Motor neuron (in vitro differentiated cells): ENCODE measurements at places on chromosomes 12 and 14.

DNA sequence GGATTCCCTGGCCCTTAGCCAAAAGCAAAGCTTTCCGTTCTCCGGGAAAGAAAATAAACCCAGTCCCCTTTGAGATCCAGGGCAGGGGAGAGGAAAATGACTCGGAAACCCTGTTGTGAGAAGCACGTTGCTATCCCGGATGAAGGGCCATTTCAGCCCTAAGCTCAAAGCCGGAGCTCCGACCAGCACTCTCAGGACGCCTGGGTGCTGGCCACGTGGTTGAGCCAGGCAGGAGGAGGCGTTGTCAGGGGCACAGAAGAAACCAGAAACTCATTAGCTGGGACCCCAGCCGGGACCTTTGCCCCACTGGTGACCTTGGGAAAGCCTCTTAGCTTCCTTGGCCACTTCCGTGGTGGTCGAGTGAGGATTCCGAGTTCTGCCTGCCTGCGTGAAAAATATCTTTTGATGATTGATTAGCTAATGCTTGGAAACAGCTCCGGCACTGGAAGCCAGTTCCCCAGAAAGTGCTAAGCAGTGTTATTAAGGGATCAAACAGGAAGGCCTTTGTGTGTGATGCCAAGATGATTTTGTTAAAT, 57.6 kb upstream of the FZD10 start:
- ATAC-seq = no peak

DNA sequence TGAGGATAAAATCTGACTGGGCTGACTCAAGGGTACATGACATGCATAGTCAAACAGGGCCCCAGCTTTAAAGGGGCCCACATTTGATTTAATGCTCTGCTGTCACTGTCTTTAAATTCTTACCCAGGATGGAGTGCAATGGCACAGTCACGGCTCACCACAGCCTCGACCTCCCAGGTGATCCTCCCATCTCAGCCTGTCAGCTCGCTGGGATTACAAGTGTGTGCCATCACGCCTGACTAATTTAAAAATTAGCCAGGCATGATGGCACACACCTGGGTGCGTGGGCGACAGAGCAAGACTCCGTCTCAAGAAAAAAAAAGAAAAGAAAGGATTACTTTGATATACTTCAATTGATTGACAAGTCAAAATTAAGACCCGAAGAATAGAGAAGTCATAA, 9.2 kb upstream of the PLBD1 start:
- ATAC-seq = no peak

- ATAC-seq = no peak
Observed at GRCh38 chr14:79781882-79782281, 429.4 kb downstream of the DIO2 start.

- no peak for ATAC-seq
Observed at GRCh38 chr12:39165338-39165737, 259.9 kb upstream of the CPNE8 start.

GRCh38 chr14:64708148-64709004, 4.2 kb downstream of the PLEKHG3 start:
- no peak for ATAC-seq

- no peak for ATAC-seq
Observed at GRCh38 chr12:122473543-122474323, 27.0 kb downstream of the ZCCHC8 start.

DNA sequence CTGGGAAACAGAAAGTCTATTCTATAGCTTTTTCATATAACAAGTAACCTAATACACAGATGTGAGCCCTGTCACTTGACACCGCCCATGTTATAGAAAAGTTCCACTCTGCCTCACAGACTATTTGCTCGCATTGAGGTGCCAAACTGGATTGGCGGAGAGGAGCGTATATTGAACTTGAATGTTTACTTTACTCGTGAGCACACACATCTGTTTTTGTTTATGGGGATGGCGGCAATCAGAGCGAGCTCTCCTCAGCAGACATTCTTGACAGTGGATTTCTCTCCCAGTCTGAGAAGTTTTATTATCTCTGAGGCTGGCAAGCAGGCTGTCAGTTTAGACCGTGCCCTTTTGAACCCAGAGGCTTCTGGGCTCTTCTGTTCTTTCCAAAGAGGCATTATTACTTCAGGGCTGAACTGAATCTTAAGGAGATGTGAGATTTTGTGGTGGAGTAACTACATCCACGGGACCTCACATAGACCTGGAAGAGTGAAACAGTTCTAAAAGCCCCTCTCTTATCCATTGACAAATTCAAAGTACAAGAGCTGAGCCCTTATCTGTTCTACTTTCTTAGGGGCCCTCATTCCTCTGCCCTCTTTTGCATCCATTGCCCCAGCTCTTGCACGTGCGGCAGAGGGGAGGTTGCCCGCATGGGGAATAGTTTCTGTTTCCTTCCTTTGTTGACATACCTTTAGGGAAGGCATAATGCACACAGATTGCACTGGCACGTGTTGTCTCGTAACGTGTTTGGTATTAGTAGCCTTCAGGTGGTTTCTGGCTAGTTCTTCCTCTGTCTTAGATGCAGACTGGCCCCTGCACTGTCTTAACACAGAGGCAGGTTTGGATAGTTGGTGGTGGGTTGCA, 68.2 kb downstream of the DRAM1 start:
- no peak for ATAC-seq

- ATAC-seq = no peak
Observed at GRCh38 chr14:74292061-74292460, 10.7 kb downstream of the ABCD4 start.

DNA sequence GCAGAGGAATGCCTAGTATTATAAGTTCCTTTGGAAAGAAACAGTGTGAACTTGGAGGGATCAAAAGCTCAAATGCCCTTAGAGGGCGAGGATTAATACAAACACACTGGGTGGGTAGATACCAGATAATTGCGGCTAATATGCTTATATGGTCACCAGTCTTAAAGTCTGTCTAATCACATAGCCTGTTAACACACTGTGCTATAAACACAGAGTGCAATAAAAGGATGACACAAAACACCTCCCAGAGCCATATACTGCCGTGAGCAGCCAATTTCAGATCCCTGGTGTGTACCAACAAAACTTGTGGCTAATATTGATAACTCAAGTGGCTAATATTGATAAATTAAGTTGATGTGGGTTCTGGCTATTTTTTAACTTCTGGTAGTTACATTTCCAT, 1.7 kb upstream of the IL26 start:
- ATAC-seq = no peak

DNA sequence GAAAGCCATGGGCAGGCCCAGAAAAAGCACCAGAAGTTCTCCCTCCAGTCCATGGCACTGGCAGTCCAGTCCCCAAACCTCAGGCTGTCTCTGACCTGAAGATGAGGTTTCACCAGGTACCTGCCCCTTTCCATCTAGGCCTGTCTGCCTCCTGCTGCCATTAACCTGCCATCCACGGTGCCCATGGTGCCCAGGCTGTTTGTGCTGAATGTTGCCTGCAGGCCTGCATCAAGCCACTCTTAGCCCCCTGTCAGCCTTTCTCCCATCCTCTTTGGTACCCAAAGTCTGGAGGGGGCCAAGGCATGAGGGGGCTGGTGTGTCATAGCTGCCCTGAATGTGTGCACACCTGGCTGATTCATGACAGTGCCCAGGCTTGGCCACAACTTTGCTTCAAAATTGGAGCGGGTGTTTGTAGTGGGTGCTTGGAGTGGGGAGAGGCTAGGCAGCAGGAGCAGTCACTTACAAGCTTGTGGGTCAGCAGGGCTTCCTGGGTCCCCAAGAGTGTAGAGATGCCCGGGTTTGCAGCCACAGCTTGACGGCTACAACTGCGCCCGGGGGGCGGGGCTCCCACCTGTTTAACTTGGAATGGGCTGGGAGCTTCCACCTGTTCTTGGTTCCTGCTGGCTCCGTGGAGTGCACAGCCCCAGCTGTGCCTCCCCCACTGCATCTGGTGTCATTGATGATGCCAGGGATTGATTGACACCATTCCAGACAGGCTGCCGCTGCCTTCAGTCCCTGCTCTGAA, 88.5 kb downstream of the GPHN start:
- ATAC-seq = no peak

GRCh38 chr12:99146185-99146584, 501.1 kb downstream of the APAF1 start:
- ATAC-seq = no peak

- ATAC-seq = no peak
Observed at GRCh38 chr14:24913746-24914145, 136.2 kb downstream of the STXBP6 start.

GRCh38 chr12:34151019-34151418, 128.7 kb downstream of the ALG10 start:
- ATAC-seq = no peak

DNA sequence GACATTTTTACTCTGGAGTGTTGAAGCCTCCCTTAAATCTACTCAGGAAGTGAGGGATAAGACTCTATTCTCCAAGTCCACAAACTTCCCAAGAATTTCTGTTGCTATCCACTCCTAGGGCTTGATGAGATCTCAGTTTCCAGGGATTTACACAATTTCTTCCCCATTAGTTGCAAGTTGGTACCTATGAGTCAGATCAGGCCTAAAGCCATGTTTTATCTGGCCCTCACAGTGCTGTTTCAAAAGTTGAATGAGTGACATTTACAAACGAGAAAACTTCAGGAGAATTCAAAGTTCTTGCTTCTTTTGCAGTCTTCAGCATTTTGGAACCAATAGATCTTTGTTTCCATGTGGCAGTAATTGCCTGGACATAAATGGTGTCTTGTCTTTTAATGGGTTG, 156.4 kb upstream of the SYT10 start:
- no peak for ATAC-seq

DNA sequence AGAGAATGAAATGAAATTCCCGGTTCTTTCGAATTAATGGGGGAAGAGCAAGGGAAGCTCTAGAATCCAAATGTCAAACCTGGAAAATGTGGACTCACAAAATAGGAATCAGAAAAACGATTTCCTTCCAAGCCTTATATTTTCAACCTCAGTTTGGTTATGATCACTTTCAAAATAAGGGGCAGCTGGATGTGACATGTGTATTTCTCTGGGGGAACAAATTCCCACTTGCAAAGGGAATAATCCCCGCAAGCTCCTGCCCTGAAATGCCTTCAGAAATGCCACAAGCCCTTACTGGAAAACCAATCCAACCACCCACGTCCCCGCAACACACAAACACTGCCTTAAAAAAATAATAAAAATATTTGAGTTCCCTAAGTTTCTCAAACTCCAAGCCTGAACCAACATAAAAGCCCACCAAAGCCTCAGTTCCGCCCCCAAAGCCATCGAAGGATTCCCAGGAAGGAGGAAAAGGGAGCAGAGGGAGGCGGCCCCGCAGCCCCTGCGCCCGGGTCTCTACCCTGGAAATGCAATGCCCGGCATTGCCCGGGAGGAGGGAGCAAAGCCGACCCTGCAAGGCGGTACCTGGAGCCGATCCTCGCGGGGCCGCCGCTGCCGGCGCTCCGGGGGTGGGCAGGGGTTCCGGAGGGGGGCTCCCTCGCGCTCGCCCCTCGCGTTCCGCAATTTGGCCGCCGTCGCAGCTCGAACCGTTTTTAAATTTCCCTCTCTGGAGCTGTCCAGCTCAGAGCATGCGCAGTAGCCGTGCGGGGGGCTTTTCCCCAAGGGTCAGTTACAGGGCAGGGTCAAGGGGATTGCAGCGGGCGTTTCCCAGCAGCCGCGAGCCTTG, at the start of gene FOXN4:
Gene FOXN4, minus strand, starts transcription at position 751 of the 847 bp plus-strand sequence. CDS start 963 bp downstream, outside the sequence.
- ATAC-seq = peak; percentile 26

DNA sequence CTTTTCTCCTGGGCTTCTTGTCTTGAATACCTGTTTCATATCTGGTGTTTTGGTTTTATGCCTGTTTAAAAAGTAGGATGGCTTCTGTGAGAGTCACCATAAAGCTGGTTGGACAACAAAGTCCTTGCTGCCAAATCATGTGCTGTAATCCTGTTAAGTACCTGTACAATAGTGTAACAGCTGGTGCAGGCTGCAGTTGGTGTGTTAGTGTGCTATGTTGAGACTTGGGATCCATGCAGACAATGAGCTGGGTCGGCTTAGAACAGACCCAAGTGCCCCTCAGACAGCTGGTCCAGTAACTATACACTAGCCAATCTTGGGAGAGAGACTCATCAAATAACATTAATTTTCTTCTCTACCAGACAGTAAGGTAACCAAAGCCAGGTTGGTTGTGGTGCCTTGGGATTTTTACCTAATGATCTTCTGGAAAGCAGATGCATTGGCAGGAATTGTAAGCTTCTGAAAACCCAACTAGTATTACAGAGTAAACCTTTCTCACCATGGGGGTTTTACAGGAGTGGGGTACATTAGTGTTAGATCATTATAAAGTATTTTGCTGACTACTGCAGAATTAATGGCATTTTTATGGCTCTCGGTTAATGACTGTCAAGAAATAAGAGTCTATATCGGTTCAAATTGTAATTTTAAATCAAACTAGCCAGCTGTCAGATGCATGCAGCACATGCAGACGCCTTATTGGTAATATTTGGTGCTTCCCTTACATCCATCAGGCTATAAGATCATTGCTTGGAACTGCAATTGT, 231.2 kb downstream of the PDZRN4 start:
- no peak for ATAC-seq

GRCh38 chr12:97394657-97395056, 67.9 kb upstream of the RMST start:
- no peak for ATAC-seq

DNA sequence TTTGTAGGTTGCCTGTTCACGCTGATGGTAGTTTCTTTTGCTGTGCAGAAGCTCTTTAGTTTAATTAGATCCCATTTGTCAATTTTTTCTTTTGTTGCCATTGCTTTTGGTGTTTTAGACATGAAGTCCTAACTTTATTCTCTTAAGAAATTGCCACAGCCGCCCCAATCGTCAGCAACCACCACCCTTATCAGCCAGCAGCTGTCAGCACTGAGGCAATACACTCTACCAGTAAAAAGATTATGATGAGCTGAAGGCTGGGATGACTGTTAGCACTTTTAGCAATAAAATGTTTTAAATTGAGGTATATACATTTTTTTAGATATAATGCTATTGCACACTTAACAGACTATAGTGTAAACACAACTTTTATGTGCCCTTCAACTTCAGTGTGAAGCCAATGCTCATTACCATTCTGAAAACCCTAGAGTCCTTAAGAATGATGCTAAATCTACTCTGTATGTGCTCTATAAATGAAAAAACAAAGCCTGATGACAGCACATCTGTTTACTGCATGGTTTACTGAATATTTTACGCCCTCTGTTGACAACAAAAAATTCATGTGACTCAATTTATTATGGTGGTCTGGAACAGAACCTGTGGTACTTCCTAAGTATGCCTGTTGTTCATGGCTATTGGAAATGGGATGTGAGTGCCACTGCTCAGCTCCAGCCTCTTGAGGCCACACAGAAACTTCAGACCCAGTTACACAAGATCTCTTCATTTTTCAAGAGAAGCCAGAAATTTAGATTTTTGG, 197.4 kb downstream of the DUSP6 start:
- peak; percentile 51 for ATAC-seq

DNA sequence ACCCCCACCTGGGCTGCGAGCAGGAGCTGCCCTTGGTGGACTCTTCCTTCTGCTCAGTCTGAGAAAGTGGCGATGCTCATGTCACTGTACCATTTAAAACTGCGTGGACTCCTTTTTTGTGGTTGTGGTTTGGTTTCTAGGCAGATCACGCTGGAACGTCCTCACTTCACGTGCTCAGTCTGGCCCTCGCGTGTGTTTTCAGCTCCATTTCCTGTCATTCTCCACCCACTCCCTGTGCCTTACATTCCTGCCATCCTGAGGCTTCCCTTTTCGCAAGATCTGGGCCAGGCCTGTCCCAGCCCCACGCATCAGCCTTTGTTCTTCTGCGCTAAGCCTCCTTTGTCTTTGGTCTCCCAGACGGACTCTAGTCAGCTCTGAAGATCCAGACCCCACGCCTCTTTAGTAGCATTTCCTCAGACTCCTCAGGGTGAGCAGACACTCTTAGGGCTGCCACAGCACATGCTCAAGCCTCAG, 105.4 kb downstream of the FBXL14 start:
- no peak for ATAC-seq
